A673 (cell line): ENCODE measurements at places on chromosomes 12 and 14.

GRCh38 chr14:103362780-103363179, 22.4 kb upstream of the MARK3 start:
- no peak for DNase-seq

- peak; percentile 77 for DNase-seq
These were observed 61.3 kb downstream of the C14orf132 start for GRCh38 chr14:96100161-96101064.

DNA sequence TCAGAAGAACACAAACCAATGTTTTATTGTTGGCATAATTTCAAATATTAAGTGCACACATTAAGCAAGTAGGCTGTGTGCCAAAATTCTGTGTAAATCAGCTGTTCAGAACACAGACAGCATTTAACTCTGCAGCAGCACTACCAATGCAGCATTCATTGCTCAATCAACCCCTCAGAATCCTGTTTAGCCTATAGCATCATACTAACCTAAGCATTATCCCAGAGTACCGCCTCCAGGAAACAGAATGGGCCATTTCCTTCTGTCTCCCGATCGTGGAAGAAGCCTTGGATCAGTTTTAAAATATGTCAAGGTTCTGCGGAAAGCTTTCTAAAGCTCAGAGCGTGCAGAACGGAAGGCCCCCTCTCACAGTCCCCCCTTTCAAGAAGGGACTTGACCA, 3.3 kb downstream of the IL26 start:
- peak; percentile 24 for DNase-seq

DNA sequence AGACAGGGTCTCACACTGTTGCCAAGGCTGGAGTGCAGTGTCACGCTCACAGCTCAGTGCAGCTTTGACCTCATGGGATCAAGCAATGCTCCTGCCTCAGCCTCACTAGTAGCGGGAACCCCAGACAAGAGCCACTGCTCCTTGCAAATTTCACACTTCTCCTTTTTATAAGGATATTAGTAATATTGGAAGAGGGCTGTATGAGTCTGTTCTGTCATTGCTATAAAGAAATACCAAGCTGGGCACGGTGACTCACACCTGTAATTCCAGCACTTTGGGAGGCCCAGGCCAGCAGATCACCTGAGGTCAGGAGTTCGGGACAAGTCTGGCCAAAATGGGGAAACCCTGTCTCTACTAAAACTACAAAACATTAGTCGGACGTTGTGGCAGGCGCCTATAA, 12.9 kb upstream of the ORAI1 start:
- DNase-seq, result no peak

- DNase-seq, result no peak
These were observed 181.5 kb upstream of the KRR1 start for GRCh38 chr12:75692876-75693275.

DNA sequence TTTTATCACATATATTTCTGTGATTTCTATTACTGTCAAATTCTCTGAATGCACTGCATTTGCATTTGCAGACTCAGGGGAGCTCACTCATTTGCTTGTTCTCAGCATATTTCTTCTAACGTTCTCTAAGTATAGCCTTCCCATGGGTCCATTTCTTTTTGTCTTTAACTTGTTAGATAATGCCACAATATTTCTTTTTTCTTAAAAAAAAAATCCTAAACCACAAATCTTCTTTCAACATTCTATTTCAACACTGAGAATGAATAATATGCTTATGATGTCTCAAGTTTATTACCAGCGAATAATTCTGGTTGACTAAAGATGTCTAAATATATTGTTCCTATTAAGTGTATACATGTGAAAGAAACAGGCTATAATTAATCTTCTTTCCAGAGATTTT, 200.2 kb downstream of the ANO6 start:
- DNase-seq, result no peak

- no peak for DNase-seq
These were observed 233.8 kb downstream of the CACNA1C start for GRCh38 chr12:2286461-2287131.

- no peak for DNase-seq
These were observed 218.6 kb upstream of the ATP2B1 start for GRCh38 chr12:89927226-89927698.

GRCh38 chr12:130768120-130768519, 52.0 kb upstream of the RIMBP2 start:
- DNase-seq, result no peak

GRCh38 chr14:94560751-94561655, at the start of gene SERPINA4:
TSS of gene SERPINA4 (plus strand) at chr14:94561442. CDS start at chr14:94563483, 2,041 bp downstream.
- DNase-seq, result no peak

- no peak for DNase-seq
These were observed 58.7 kb upstream of the NCOR2 start for GRCh38 chr12:124625867-124626675.

DNA sequence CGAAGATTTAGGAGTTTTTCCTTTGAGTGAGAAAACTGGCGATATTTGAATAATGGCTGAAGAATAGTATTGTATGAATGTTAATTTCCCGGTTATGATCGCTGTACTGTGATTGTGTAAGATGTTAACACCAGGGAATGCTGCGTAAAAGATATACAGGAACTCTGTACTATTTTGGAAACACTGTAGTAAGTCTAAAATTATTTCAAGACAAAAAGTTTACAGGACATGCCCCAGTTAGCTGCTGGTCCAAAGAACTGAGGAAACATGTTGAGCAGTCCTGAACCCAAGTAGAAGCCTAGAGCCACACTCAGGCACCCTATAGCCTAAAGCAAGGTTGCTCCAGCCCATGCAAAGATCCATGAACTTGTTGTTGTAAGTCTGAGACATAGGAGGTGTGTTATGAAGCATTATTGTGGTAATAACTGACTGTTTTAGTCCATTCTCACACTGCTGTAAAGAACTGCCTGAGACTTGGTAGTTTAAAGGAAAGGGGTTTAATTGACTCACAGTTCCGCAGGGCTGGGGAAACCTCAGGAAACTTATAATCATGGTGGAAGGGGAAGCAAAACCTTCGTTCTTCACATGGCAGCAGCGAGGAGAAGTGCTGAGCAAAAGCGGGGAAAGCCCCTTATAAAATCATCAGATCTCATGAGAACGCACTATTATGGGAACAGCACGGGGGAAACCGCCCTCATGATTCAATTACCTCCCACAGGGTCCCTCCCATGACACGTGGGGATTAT, 99.8 kb upstream of the RESF1 start:
- no peak for DNase-seq

DNA sequence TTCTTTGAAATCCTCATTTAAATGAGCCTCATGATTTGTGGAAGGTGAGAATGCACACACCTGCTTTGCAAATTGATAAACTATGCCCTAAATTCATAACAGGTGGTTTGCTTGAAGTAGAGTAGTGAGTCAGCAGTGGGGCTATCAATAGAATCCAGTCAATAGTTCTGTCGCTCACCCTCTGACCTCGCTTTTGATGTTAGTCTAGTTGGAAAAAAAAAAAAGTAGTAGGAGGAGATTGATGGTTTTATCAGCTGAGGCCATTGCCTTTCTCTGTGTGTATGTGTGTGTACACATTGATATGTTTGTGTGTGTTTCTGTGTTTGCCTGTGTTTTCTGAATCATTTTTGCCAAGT, 267.3 kb downstream of the SNAPC1 start:
- DNase-seq, result no peak

- DNase-seq, result no peak
These were observed 734.2 kb downstream of the MED13L start for GRCh38 chr12:115543269-115543668.

GRCh38 chr14:50739186-50739585, 71.1 kb upstream of the SAV1 start:
- DNase-seq, result no peak

DNA sequence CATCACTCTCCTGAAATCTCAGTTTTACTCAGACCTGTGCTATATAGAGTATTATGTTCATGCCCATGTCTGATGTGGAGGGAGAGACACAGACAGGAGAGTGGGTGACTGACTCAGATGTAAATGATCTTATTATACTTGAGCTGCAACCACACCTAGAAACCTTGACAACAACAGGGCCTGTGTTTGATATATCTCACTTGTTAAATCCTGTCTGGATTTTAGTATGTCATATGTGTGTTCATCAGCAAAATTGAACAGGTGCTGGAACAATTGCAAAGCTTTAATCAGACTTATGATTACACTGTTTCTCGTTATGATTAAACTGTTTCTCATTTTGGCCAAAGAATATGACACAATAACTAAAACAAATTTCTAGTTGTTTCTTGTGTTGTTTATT, 37.7 kb downstream of the DIP2B start:
- no peak for DNase-seq

GRCh38 chr12:1796515-1797010, 23.8 kb upstream of the LRTM2 start:
- DNase-seq, result no peak

DNA sequence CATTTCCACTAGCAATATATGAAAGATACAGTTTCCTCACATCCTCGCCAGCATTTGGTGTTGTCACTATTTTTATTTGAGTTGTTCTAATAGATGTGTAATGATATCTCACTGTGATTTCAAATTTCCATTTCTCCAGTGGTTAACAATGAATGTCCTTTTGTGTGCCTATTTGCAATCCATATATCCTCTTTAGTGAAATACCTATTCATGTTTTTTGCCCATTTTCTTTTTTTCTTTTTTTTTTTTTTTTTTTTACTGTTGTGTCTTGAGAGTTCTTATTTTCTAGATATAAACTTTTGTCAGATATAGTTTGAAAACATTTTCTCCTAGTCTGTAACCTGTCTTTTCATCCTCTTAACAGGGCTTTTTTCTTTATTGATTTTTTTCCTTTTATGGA, 79.0 kb downstream of the FBXL14 start:
- no peak for DNase-seq

GRCh38 chr14:21525962-21526671, at the start of gene SALL2:
TSS of gene SALL2 (minus strand) at chr14:21526346. CDS start at chr14:21526127, 219 bp downstream.
- peak; percentile 94 for DNase-seq

DNA sequence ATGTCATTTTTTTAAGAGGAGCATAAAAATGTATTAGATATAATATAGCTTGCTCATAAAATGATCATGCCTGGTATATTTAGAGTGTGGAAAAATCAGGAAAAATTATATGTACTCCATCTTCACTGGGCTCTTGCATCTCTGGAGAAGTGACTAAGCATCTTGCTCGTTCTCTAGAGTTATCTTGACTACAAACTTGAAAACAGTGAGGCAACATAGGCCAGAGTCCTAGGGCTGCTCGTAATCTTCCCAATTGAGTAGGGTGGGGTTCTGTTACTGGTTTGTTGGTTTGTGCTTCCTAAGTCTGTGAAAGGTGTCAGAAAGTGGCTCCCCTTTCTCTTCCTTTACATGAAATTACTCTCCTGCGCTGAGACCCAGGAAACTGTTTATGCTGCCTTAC, 46.2 kb downstream of the AACS start:
- DNase-seq, result no peak

GRCh38 chr12:26870491-26871419, 37.8 kb upstream of the ITPR2 start:
- peak; percentile 32 for DNase-seq

- DNase-seq, result peak; percentile 38
These were observed 8.5 kb downstream of the WSB2 start for GRCh38 chr12:118052324-118053070.

DNA sequence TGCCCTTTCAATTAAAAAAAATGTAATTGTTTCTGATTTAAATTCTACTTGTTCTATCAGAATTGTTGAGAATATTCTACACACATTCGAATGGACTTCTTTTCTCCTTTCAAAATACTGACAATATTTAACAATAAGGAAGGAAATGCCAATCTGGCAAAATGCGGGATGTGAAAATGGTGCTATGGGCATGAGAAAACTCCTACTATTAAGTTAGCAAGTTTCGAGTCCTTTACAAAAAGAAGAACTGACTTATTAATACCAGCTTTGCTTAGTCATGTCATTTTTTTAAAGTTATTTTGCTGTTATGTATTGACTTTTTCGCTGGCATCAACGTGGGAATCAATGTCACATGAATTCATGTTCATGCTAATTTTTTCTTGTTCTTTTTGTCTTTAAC, 31.7 kb upstream of the ARL1 start:
- DNase-seq, result no peak

DNA sequence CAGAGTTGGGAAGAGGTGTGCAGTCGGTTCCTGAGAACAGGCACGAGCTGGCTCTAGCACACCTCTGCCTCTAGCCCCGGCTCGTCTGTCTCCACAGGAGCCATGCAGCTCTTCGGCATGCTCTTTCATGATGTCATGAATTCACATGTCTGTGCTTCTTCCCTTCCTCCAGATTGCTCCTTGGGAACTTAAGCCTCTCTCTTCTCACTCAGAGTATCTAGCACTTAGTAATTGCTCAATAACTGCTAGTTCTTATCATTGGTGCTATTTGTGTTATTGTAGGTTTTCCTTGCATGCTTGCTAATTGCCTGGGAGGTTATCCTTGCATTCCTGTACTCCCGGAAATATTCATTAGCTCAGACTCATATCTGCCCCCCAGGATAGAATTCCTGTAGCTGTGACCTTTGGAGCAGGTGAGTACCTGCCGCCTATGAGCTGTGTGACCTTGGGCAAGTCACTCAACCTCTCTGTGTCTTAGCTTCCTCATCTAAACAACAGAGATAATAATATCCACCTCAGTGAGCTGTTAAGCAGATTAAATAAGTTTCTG, 19.5 kb downstream of the FAM181A start:
- no peak for DNase-seq

DNA sequence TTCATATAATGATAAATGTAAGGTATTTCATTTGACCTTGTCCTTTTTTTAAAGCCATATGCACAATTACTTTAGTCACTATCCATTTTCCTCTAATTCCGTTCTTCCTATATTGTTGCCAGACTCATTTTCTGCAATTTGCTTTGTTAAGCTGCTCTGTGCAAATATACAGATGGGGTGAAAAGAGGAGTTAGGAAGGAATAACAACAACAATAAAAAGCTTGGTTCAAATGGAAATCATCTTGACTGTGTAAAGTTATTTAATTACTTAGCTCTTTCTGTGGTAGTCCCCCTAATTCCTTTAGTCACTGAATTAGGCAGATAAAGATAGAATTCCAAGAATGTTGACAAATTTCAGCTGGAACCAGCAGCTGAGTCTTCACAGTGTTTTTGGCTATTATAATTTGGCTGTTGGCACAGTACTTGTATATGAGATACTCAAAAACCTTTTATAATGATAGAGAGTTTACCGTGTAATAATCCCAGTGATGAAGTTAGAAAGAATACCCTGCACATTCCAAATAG, 838.0 kb downstream of the RPS29 start:
- no peak for DNase-seq

GRCh38 chr12:53258541-53259539, 9.3 kb upstream of the ESPL1 start:
- no peak for DNase-seq

DNA sequence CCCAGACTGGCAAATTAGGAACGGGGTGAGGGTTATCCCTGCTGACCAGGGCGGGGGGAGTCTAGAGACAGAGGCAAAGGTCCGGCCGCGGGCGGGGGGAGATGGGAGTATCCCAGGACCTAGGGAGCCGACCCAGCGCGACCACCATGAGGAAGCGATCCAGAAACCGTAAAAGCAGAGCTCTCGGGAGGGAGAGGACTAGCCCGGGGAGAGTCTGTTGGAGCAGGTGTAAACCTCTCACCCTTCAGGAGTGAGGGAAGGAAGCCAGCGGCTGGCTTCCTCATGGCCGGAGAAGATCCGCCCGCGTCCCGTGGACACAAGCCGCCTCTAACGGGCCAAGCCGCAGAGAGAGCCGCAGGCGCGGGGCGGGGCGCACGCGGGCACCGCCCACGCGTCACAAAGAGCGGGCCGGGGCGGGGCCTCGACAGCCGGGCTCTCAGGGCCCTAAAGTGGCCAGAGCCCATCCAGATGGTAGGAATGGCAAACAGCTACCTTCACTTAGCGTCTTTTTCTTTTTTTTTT, at the start of gene ACRBP:
ACRBP (minus strand) TSS at position 350 of the 522 bp plus-strand sequence; CDS start at position 284, 66 bp downstream.
- peak; percentile 82 for DNase-seq
